Stimulated activated naive CD4-positive, alpha-beta T cell treated with Interleukin-2 at 50 U/mL for 16 hours (primary cell): ENCODE measurements at places on chromosomes 7 and 10.

- no peak for DNase-seq
These were observed 5.2 kb upstream of the MYH16 start for GRCh38 chr7:99267481-99267840.

GRCh38 chr10:73190188-73190587, 22.3 kb downstream of the FAM149B1 start:
- no peak for DNase-seq

DNA sequence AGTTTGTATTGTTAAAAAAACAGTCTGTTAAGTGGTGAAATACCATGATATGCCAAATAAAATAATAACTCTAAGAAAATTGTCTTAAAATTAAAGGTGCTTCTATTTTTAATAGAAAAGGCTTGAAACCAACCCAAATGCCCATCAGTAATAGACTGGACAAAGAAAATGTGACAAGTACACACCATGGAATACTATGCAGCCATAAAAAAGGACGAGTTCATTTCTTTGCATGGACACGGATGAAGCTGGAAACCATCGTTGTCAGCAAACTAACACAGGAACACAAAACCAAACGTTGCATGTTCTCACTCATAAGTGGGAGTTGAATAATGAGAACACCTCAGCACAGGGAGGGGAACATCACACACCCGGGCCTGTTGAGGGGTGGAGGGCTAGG, 7.1 kb downstream of the CNTNAP2 start:
- DNase-seq = no peak

DNA sequence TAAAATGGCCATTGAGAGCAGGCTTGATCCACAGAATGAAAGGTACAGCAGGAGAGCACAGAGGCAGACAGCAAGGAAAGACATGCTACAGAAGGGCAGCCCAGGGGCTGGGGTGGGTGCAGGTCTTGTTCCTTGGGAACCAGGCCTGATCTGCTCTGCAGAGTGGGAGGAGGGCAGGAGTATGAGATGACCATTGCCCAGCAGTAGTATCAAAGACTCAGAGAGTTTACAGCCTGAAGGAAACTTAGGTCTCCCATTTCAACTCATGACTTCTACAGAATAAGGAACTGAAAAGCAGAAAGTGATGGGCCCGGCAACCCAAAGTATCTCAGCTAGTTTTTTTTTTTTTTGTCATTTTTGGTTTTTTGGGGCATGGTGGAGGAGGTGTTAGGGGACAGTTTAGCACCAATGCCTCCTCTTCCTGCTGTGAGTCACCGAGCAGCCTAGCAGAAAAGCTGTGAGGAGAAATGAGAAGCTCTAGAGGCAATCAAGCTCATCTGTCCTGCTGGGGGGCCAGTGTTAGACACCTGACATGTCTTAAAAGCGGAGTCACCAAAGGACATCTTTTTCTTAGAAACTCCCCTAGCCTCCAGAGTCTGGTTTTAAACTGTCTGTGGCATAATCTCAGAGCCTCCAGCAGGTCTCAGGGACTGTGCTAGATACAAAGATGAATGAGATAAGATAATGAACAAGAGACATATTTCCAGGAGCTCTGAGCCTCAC, 34.3 kb upstream of the HERPUD2 start:
- peak; percentile 32 for DNase-seq

DNA sequence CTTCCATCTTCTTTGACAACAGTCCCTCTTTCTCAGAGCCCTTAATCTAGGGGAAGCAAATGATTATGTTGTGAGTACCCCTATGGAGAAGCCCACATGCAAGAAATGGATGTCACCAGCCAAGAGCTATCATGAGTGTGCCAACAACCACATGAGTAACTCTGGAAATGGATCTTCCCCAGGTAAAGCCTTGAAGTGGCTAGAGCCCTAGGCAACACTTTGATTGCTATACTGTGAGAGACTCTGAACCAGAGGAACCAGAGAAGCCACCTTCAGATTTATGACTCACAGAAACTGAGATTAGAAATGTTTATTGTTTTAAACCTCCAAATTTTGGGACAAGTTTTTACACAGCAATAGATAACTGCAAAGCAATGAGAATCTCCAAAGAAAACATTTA, 60.9 kb upstream of the COL1A2 start:
- no peak for DNase-seq

GRCh38 chr7:114533131-114533530, 118.5 kb downstream of the FOXP2 start:
- DNase-seq = no peak

DNA sequence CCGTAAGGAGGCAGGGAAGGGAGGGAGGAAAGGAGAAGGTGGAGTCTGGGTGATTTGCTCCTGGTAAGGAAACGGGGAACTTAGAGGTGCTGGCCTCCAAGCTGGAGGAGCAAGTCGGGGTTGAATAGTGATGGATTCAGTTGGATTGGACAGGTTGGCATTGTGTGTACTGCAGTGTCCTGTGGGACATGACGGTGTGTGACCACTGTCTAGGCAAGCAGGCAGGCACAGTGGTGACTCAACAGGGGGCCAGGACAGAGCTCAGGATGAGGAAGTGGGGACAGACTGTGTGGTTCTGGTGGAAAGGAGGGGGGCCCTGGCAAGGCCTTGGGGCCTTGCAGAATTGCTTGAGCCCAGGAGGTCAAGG, 48.8 kb downstream of the COL26A1 start:
- no peak for DNase-seq

DNA sequence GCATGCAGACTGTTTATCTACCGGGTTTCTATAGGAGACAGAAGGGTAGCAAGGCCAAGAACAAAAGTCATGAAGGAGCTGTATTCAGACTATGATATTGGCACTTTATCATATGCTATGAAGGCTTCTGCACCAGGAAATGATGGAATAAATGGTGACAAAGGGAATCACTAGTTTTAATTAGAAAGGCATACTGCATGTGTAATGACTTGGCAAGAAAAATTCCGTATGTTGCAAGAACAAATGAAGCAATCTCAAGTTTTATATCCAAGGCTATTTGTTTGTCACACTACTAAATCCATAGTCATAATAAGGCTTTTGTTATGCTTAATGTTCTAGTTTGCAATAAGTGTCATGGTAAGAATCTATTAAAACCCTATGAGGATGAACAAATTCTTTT, 230.9 kb downstream of the ZEB1 start:
- no peak for DNase-seq

DNA sequence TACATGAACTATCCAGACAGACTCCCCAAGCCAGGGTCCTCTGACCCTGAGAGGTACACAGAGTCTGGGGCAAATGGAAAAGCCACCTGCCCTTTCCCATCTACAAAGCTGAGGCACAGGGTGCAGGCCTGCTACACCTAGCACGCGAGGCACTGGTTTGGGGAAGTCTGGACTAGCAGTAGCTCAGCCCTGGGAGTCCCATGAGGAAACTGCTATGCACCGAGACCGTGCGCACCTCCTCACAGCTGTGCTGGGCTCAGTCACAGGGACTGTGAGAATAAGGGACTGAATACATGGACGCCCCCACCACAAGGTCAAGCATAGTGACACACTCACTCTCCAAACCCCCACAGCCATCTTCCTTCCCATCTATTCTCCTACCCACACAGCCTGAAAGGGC, 8.2 kb downstream of the MAT1A start:
- no peak for DNase-seq

GRCh38 chr10:117284716-117285494, 44.0 kb downstream of the SLC18A2 start:
- DNase-seq = no peak

- no peak for DNase-seq
These were observed 122.2 kb downstream of the NPY start for GRCh38 chr7:24406053-24406788.

- DNase-seq = no peak
These were observed 126.5 kb upstream of the HABP2 start for GRCh38 chr10:113426181-113426877.

DNA sequence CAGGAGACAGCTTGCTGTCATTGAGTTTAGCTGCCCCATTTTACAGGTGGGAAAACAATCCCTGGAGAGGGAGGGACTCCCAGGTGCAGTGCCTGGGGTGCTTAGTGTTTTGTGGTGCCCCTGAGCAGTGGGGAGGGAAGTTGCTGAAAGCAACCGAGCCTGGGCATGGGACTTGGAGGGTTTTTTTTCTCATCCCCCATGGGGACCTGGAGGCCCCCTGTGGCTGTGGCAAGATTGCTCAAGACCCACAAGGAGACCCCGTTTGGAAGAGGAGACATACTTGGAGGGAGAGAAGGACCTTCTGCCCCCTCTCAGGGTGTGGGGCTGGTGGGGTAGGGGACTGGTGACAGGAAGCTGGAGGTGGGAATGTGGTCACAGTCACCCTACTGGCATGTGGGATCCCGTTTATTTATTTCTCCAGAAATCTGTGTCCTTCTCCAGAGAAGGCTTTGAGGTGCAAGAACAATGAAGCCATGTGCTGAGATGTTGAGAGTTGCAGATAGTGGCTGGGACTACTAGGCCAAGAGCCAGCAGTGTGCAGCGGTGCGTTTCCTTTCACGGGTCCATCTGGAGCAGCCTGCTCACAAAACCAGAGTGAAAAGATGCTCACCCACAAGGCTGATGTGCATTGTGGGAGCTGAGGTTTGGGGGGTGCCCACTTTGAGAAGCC, 21.5 kb downstream of the ZMIZ1 start:
- DNase-seq = no peak

DNA sequence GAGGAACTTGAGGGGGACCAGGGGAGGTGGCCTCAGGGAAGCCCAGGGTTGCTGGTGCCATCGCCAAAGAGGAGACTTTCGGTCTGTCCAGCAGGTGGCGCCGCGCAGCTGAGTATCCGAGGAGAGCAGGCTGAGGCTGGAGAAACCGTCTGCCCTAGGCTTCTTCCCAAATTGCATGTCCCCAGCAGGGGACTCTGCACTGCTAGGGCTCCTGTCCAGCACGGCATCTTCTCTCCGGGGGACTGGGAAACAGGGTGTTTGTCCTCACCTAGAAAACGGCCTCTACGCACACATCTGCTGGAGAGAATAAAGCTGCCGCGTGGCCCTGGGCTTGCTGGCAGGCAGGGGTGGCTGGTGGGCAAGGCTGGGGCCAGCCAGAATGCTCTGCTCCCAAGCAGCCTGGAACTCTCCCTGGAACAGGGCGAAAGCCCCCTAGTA, 161.9 kb downstream of the SH2D4B start:
- peak; percentile 36 for DNase-seq

- no peak for DNase-seq
These were observed 89.0 kb downstream of the PHTF2 start for GRCh38 chr7:77887567-77887966.

GRCh38 chr7:106599343-106599698, 61.6 kb downstream of the CCDC71L start:
- no peak for DNase-seq

GRCh38 chr10:660413-660969, 29.0 kb downstream of the DIP2C start:
- DNase-seq = no peak

- no peak for DNase-seq
These were observed 532.5 kb downstream of the GRM8 start for GRCh38 chr7:126720232-126720631.

DNA sequence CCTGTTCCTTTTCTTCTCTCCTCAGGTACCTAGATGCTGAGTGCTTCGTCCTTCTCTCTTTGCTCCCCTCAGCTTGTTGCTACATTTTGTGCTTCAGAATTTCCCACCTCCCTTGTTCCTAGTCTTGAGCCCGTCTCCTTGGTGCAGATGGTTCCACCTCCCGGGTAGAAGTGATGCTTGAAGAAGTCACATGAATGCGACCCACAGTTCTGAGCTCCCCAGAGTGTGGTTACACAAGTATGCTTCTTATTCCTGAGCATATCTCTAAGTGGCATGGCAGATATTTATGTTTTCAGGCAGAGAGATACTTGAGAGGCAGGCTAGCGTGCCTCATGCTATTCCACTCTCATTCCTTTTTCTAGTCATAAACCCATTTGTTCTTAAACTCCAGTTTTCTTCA, 34.0 kb downstream of the INPP5F start:
- no peak for DNase-seq

- no peak for DNase-seq
These were observed at the start of gene GLI3 for GRCh38 chr7:42236976-42237810. GLI3 (minus strand) TSS chr7:42237209; CDS start chr7:42223253, 13,956 bp downstream.

- no peak for DNase-seq
These were observed 24.6 kb downstream of the NT5C2 start for GRCh38 chr10:103168438-103168837.

- DNase-seq = no peak
These were observed 267.4 kb downstream of the PARD3 start for GRCh38 chr10:34547695-34548094.

- DNase-seq = no peak
These were observed 165.9 kb downstream of the PLXNA4 start for GRCh38 chr7:132410385-132410784.

- DNase-seq = no peak
These were observed 94.1 kb downstream of the CHST15 start for GRCh38 chr10:123999261-123999660.

GRCh38 chr10:62638062-62638477, 166.4 kb upstream of the ADO start:
- DNase-seq = no peak

DNA sequence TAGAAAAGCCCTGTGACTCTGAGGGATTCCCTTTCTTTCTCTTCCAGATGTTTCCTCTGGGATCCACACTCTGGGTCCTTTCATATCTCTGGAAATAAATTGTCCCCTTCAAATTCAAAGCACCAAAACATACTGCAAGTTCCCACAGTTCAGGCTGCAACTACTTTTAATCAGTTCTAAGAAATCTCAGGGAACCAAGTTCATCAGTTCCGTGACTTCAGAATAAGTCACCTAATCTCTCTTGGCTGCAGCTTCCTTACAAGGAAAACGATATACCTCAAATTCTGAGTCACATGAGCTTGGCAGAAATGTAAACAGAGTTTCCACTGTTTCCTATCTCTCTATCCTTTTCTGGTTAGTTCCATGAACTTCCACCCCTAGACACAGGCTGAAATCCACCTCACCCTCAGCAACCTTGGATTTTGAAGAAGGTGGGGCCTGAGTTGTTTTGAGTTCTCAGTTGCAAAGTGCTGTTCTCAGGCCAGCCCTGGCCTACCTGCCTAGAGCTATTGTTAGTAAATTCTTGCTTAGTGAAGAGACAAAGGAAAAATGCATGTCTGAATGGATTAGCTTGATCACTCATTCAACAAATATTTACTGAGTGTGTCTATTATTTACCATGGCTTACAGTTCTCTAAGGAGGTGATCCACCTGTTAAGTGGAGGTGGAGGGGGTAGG, 59.3 kb upstream of the IL6 start:
- DNase-seq = no peak
